Anterior cingulate cortex (tissue), 58 donors: ENCODE measurements at places on chromosomes 3 and 15.

- no peak for DNase-seq
Measured at GRCh38 chr15:62211348-62211747, 46.3 kb upstream of the C2CD4B start.

DNA sequence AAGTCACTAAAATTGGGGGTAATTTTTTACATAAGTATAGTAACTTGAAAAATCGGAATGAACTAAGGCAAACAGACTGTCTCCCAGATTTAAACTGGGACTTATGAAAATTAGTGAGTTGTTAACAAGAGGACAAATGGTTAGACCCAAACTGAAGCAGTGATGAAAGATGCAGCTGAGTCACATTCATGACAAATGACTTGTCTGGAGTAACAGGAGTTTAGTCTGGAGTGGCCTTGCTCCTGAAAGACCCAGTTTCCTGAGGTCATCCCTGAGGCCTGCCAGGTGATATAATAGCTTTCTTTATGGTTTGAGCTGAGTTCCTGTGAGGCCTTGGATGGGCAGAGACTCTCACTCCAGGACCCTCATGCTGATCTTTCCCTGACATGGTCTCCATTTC lies 9.6 kb upstream of the CTDSPL start:
- DNase-seq, result no peak

GRCh38 chr15:92666780-92667179 lies 11.2 kb upstream of the FAM174B start:
- no peak for DNase-seq

DNA sequence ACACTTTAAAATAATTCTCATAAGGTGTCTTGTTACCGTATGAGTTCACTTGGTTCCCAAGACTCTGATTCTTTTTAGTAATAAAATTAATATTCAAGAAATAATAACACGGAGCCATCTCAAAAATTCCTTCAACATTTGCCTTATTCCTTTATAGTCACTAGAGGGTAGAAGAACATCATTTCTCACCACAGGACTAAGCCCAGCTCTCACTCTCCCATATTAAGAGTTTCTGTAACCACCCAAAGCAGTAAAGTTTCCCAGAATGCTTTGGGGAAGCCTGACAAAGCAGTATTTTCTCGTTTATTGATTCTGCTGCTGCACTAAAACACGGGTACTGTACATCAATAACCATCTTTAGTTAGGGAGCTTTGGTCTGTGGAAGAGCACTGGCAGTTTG lies 114.9 kb downstream of the MCTP2 start:
- no peak for DNase-seq

- DNase-seq, result no peak
Measured at GRCh38 chr15:64767203-64767602, 8.2 kb downstream of the RBPMS2 start.

- no peak for DNase-seq
Measured at GRCh38 chr15:65985387-65985786, 116.1 kb downstream of the RAB11A start.

DNA sequence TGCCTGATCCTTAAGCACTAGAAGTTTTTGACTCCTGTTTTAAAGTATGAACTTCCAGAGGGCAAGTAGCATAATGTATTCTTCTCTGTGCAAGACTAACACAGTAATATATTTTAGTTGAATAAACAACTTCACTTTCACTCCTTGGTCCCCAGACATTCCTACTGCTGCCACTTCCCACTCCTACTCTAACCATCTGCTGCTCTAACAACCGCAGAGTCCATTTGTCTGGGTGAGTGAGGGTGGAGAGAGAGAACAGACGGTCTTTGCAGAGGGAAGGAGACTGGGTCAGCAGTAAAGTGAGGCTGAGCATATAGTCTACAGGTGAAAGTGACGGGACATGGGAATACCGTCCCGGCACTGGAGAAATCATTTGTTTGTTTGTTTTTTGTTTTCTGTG lies 301.0 kb upstream of the SLCO3A1 start:
- no peak for DNase-seq

- no peak for DNase-seq
Measured at GRCh38 chr3:3286014-3286413, 106.5 kb upstream of the CRBN start.

GRCh38 chr3:120280026-120280425 lies 5.0 kb downstream of the GPR156 start:
- no peak for DNase-seq

DNA sequence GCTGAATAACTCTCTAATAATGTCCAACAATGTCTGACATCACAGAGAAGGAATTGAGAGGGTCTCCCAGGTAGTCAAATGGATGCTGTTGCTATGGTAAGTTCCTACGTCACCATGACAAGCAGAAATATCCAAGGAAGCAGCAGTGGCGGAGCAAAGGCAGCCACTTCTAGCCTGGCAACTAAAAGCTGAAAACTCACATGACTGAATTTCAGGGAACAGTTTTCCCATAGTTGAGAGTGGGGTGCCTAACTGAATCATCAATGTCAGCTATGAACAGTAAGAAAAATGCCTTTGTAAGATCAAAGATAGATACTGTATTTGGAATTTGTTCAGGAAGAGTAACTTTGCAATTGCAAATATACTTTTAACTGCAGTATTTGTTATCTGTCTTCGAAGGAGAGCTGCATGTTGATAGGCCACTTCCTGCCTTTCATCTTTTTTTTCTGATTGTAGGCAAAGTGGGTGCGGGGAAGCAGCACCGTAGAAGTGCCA lies 161.7 kb downstream of the BBX start:
- no peak for DNase-seq

GRCh38 chr15:85582131-85583079 lies 202.0 kb downstream of the AKAP13 start:
- no peak for DNase-seq

GRCh38 chr3:60202052-60202726 lies 1049.1 kb downstream of the FHIT start:
- DNase-seq, result no peak

- no peak for DNase-seq
Measured at GRCh38 chr3:101809178-101810021, 30.4 kb downstream of the NXPE3 start.

DNA sequence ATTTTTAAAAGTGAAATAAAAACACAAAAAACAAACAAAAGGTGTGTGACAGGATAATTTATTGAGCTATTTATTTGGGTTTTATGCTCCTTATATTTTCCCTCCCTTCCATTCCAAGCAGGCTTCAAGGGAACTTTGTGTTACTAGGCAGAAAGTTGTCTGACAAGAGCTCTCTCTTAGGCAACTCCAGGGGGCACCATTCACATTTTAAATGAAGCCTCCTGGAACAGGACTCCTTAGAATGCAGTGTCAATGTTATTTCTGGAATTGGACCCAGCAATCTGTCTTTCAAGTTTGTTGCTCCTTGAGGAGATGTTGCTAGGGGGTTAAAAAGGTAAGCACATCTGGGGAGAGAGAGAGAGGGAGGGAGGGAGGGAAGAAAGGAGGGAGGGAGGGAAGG lies 5.4 kb upstream of the RFX7 start:
- no peak for DNase-seq

DNA sequence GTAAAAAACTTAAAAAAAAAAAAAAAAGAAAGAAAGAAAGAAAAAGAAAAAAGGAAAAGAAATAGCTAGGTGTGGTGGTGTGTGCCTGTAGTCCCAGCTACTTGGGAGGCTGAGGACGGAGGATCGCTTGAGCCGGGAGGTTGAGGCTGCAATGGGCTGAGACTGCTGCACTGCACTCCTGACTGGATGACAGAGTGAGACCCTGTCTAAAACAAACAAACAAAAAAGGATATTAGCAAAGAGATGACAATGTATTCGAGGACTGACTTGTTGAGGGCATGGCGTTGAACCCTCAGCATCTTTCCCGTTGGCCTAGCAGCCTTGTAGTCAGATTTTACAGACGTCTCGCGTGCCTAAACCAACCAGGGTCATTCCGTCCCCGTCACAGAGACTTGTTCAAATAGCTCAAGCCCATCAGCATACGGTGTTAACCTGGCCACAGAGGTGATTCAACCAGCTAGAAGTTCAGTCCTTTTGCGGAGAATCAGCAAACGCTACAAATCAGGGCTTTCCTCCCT lies 528 bp upstream of the NIT2 start:
- DNase-seq, result no peak

- no peak for DNase-seq
Measured at GRCh38 chr15:33191591-33191990, 2.9 kb downstream of the FMN1 start.

DNA sequence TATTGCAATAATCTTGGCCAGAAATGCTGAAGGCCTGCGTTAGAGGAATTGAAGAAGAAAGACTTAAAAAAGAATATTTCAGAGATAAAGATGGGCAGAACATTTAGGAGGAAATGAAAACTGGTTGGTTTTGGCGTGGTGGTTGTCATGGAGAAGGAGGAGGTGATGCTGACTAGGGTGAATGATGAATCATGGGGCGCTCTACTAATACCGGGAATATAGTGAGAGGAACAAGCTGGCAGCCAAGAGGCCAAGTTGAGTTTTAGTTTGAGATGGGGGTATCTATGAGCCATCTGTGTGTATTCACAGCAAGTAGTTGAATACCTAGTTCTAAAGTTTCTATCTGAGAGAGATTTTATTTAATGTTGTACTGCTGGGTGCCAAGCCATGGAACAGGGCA lies 6.8 kb upstream of the GAP43 start:
- no peak for DNase-seq

DNA sequence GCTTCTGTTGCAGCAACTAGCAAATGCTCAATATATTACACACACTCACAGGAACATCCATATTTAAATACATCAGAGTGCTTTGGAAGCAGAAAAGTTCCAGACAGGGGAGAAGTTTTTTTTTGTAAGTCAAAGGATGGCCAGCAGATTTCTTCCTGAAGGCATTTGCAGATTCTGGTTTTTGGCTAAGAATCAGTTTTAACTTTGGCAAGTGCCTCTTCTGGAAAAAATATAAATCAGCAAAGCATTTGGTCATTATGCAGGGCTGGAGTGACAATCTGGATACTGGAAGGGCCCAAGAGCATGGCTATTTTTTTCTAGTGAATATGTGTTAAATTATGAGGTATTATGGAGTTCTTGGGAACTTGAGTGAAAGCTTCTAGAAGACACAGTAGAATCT lies 495.3 kb upstream of the ARPP21 start:
- DNase-seq, result no peak

GRCh38 chr3:184685646-184686045 lies 26.2 kb downstream of the MAGEF1 start:
- DNase-seq, result no peak

GRCh38 chr3:173009410-173009809 lies 131.6 kb downstream of the SPATA16 start:
- DNase-seq, result no peak

- no peak for DNase-seq
Measured at GRCh38 chr3:66411474-66411873, 89.3 kb downstream of the LRIG1 start.

DNA sequence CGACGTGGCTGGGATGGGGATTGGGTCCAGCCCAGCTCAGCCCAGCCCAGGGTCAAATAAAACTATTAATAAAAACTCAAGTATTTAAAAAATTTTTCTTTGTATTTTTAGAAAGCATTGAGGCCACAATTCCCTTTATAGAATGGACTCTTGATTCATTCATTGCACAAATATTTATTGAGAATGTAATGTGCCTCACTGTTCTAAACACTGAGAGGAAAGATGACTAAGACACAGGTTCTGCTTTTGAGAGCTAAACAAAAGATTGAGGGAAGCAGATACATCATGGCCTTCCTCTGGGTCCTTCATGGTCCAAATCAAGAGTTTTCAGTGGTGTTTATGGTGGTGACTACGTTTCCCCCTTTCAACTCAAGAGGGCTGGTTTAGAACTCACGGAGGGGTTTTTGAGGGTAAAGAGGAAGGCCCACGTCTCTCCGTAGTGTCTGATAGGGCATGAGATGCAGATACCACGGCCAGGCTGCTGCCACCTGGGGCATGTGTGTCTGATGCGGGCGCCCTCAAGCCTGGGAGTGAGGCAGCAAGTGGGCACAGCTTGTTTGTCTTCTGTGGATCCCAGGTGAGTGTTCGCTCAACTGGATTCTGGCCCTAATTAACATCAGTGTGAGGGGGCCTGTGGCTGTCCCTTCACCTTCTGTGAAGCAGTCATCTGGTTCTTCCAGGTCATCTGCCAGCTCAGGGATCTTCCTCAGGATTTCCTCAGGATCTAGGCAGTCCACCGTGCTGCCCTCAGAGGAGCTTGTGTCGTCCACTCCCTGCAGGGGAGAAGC lies 73.5 kb upstream of the SCN5A start:
- no peak for DNase-seq

GRCh38 chr3:71072986-71073385 lies 510.5 kb downstream of the FOXP1 start:
- DNase-seq, result no peak

GRCh38 chr3:43913036-43913948 lies 222.6 kb downstream of the ABHD5 start:
- no peak for DNase-seq

DNA sequence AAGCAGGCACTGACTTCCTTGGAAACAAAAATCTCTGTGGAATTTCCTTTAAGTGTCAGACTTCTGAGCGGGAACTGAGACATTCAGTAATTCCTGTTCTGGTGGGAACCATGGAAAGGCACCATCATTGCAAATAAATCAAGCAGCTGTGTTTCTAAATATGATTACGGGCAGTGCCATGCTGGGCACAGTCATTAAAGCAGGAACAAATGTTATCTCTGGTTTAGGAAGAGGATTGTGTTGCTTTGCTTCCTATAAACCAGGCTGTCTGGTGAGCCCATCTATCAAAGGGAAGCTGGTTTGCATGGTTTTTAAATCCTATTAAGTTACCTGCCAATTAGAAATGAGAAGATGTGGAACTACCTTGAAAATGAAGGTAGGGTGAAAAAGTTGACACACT lies 86.7 kb downstream of the EBLN2 start:
- no peak for DNase-seq

GRCh38 chr3:170848292-170848917 lies 21.6 kb downstream of the RPL22L1 start:
- DNase-seq, result no peak

DNA sequence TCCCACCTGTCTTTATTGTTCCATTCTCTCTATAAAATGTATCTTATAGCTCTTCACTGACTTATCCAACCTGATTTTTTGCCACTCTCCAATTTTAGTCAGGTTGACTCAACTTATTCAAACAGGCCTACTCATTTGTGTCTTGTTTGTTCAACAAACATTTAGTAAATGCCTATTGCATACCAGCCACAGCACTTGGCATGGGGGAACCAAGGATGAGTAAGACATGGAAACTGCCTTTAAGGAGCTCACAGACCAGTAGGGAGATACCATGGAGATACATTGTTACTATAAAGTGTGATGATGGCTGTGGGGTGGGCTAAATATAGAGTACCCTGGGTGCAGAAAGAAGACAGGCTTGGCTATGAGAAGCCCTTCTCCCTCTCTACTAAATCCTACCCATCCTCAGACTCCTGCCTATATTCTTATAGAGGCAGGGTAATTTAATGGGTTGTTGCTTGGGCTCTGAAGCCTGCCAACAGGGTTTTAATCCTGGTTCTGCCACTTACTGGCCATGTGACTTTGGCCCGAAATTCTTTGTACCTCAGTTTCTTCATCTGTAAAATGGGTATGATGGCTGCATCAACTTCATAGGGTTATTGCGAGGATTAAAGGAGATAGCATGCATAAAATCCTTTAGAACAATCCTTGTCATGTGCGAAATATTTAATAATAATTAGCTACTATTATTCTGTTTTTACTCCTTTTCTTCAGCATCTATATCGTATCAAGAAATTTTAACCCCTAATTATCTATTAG lies 348.5 kb upstream of the UMPS start:
- no peak for DNase-seq
